GM12865 (cell line): ENCODE measurements at places on chromosomes 12 and 14.
A peak's percentile ranks its signal among the peaks of the same experiment; 100 is the strongest.

GRCh38 chr12:13713556-13714410 lies 267.6 kb downstream of the GRIN2B start:
- no peak for DNase-seq

GRCh38 chr14:101078892-101079221 lies 175.3 kb upstream of the RTL1 start:
- no peak for DNase-seq

DNA sequence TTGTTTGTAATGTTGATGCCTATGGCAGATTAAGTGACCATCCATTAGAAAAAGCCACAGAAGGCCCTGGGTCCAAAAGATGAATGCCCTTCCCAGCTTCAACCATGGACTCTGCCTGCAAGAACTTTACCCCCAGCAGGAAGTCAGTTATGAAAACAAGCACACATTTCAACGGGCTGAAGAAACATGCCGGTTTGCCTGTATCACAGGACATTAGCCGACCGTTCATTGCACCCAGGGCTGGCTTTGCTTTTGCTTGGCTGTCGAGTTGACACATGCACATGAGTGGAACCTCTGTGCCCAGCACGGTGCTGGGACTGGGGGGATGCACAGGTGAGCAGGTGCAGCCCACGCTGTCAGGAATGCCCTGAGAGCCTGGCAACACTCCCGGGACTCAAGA lies 1087.0 kb downstream of the BCL11B start:
- DNase-seq = no peak

DNA sequence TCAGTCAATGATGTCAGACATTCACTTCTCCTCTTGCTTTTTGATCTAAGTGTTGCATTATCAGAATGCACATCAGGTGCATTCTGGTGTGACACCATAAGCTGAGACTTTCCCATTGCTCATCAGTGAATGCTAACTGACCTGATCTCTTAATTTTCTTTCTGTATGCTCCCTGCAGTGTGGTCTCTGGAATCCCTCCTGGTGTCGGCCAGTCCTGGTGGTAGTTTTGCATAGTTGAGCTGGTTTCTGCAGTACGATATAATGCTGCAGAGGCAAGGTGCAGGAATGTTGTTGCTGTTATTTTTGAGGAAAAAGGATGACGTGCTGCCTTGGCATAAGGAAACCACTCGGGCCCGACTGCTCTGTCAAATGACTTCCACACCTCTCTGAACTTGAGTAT lies 11.0 kb upstream of the SRP54 start:
- no peak for DNase-seq

GRCh38 chr12:130137040-130138018 lies 24.9 kb upstream of the FZD10 start:
- DNase-seq = no peak

GRCh38 chr14:93207468-93208308 lies 632 bp downstream of the UBR7 start:
- DNase-seq = peak; percentile 61

GRCh38 chr12:62803756-62804155 lies 131.2 kb downstream of the PPM1H start:
- DNase-seq = no peak

DNA sequence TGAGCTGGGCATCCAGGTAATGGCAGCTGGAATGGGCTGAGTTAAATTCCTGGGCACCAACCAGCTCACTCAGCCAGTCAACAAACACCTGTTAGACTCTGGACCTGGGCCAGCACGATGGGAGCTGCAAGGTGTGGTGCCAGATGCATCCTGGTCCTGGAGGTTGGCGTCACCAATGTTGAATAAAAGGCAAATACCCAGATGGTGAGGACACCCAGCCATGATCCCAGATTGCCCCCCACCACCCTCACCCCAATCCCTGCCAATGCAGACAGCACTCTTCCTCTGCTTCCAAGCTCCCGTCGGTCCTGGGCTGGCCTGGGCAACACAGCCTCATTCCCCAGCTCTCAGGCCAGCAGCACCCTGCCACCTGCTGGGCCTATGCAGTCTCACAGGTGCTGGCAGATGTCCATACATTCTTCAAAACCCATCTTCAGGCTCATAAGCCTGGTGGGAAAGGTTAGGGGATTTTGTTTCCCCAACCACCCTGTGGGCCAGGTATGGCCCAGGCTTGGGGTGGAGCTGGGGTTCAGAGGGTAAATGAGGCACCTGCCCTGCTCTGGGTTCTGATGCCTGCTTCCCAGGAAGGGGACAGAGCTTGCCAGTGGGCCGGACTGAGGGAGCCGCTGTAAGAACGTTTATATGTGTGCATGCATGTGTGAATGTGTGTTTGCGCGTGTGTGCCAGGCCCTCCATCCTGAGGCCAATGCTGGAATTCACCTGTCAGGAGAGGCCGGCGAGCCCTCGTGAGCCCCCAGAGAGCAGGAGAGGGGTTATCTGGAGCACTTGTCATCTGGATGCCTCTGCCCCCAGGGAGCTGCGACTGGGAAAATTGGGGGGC lies 58.0 kb downstream of the LGMN start:
- DNase-seq = peak; percentile 66

DNA sequence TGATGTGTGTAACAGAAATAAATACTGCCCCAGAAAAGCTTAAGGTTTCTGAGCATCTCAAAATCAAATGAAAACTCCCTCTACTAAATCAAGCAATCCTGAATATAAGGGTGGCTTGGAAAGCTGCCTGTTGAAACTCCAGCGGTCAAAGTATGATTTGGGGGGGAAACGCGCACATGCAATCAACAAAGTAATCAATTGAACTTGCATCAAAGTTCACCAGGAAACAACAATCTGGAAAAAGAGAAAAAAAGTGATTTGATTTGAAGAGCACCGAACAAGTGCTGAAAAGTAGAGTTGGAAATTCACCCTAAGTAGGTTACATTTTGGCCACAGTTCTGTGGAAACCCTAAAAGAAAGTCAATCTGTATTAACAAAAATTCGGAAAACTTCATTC lies 700 bp downstream of the CNIH1 start:
- peak; percentile 9 for DNase-seq

GRCh38 chr12:105449431-105449830 lies 118.9 kb downstream of the C12orf75 start:
- DNase-seq = no peak

DNA sequence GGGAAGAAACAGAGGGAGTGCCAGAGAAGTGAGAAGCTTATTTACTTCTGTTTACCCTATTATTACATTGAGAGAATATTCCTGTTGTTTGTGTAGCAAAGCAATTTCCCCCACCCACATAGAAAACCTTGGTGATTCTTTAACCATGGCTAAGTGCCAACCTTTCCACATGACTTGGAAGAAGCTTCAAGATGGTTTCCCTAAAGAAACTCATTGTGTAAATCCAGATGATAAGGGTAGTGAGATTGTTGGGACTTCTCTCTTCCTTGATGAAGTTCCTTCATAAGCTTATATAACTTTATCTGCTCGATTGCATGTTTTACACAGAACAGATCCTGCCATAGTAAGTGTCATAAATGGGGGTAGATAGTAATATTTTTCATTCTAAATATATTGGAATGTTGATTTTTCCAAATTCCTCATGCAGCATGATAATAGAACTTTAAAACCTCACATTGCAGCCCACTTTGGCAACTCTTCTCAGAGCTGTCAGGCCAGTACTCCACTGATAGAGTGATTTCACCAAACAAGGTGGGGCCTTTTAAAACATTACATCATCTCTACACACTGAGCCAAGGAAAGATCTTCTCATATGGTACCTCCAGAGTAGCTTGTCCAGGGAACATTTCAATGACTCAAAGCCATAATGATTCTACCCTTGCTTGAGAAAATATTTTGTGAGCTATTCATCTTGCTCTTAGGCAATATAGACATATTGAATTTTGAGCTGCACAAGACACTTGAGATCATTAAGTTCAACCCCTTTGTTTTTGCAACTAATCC lies 47.8 kb upstream of the KIF21A start:
- no peak for DNase-seq

- no peak for DNase-seq
Measured at GRCh38 chr12:90099288-90099687, 390.6 kb upstream of the ATP2B1 start.

DNA sequence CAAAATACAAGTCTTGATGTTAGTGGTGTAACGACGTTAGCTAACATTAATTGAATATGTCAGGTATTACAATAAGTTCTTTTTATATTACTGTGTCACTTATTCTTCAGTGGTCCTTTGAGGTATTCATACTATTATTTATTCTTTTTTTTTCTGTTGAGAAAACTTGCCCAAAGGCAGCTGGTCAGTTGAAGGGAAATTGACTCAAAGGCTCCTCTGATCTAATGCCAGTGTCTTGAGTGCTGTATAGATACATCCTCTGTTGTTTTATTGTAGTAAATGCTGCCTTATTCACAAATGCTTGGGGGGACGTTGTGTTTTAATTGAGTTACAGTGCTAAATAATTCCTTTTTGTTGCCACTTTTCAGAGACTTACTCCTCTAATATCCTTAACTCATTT lies 23.0 kb downstream of the SCYL2 start:
- no peak for DNase-seq

DNA sequence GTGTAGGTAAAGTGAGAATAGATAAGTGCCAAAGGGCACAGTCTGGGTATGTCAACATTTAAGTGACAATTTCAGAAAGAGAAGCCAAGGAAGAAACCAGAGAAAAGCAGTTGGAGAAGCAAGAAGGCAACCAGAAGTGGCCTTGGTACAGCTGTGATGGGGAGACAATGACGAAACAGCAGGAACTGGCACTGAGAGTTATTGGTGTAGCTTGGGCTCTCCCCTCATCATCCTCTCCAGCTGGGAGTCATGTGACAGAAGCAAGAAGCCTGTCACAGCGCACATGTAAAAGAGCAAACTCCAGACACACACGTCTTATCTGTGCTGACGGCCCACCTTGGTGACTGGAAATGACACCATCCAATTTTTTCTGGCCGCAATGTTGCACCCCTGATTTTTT lies 203.3 kb upstream of the NUDT4 start:
- no peak for DNase-seq

DNA sequence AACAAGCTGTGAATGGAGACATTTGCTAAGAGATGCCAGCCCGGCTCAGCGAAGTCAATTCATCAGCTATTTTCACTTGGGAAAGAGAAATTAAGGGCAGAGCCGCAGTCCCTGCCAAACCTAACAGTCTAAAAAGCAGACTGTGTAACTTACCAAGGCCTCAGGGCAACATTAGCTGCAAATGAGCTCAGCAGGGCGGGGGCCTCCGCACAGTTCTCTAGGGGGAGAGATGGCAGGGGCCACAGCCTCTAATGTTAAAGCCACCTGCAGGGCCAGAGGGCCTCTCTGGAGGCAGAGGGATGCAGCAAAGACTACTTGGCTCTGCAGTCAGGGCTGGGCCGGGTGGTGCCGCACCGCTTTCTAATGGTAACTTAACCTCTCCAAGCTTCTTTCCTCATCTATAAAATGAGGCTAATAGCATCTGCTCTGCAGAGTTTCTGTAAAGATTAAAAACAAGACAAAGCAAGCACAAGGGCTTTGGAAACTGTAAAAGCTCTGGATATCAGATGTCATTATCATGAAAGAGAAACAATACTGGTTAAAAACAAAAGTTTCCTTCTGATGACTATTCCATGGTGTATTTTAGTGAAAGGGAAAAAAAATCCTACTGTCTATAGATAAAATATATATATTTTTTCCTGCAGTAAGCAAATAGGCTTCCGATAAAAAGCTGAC lies 13.4 kb upstream of the GPRC5A start:
- no peak for DNase-seq

DNA sequence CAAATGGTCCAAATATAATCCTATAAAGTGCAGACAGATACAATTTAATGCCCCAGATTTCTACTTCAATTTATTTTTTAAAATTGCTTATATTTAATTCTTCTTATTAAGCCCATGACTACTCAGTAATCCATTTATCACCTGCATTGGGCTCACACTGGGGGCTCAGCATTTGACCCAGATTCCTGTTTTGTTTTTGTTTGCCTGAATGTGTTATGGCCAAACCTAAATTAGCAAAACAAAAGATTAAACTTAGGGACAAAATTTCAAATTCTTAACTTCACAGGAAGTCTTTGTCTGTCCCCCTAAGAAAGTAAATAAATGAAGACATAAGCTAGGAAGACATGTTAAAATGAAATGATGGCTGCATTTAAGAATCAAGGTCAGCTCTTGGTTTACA lies 322.3 kb downstream of the RMST start:
- no peak for DNase-seq

GRCh38 chr12:47328831-47329545 lies 249.2 kb upstream of the AMIGO2 start:
- no peak for DNase-seq

GRCh38 chr12:84637926-84638325 lies 274.7 kb downstream of the SLC6A15 start:
- DNase-seq = no peak

GRCh38 chr12:11916771-11917170 lies 154.0 kb upstream of the BCL2L14 start:
- DNase-seq = no peak

GRCh38 chr14:61388173-61388975 lies 67.0 kb downstream of the PRKCH start:
- peak; percentile 78 for DNase-seq
